AML-193 (cell line): ENCODE measurements at places on chromosomes 12 and 14.
A peak's percentile ranks its signal among the peaks of the same experiment; 100 is the strongest.

- peak; percentile 47 for DNase-seq
Observed at GRCh38 chr14:39430762-39431415, 1.3 kb downstream of the FBXO33 start.

- peak; percentile 18 for DNase-seq
Observed at GRCh38 chr12:120249875-120250795, 15.4 kb downstream of the PXN start.

DNA sequence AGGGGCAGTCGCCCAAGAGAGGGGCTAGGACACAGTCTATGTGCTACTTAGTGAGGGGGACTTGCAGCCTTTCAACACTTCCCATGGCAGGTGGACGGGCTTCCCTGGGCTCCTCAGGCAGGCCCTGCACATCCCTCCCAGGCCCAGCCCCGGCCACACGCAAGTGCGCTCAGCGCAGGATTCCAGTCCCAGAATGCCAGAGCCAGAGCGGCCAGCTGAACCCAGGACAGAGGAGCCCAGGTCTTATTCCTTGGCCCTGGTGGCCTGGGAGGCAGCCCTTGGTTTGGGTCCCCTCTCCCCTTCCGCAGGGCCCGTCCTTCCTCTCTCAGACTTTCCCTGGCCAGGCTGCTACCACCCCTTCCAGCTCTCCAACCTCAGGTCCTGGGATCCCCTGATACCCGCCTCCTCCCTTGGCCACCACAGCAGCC, 12.0 kb downstream of the DLK1 start:
- no peak for DNase-seq

- no peak for DNase-seq
Observed at GRCh38 chr14:100788517-100788916, 37.4 kb upstream of the MEG3 start.

DNA sequence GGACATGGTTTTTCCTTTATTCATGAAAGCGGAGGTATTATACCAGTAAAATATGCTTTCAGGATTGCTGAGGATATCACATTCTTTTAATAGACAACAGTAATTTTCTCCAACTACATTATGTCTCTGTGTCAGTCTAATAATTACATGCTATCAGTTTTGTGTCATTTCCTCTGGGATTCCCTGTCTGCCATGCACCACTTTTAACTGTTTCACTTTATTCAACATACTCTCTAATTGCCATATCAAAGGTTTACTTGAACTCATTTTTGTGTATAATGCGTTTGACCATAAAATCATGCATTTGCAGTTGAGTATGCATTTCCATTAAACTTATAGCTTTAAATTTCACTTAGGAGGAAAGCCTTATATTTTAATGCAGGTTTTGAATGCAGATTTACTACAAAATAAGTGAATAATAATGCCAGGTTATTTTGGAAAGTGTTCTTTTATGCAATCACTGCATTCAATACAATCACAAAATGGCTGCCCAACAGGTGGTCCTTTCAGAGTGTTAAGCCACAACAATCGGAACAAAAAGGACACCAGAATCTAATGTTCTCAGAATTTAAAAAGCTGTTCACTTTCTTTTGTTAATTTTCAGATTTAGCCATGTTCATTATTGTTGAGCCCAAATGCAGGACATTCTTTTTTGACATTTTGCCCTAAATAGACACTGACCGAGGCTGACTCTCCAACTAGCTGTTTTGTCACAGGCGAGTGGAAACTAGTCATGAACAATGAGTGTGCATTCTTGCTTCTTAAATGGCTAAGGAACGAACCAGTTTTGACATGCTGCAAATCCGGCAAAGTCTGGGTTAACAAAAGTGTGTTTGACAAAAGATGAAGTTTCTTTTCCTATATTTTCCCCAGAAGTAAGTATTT, 40.9 kb downstream of the MBIP start:
- DNase-seq: no peak

DNA sequence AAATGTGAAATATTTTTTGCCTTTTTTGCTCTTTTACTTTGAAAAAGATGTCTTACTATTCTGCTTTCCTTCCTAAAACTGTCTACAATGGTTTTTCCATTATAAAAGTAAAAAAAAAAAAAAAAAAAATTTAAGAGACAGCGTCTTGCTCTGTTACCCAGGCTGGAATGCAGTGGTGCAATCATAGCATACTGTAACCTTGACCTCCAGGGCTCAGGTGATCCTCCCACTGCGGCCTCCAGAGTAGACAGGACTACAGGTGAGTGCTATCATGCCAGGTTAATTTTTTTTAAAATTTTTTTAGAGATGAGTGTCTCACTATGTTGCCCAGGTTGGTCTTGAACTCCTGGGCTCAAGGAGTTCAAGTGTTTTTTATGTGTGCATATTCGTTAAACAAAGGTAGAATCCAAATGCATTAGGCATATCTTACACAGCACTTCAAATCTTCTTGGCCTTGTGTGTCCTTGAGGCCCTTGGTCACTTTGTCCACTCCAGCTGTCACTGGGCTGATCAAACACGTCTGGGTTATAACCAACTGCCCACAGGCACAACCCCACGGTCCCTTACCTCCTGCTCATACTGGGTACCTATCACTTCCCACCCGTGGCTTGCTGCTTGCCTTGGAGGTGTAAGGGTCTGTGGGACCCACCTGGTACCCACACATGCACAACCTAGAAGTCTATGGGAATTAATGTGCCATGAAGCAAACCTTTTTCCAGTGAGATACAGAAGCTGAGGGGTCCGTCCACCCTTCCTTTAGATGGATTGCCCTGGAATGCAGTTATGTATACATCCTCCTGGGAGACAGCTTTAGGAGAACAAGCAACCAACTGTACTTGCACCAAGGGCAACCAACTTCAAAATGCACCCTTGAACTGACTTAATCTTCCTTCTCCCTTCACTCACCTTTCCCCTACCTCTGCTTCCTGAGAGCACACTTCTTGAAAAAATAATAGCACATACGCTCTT, 12.8 kb downstream of the RAD52 start:
- no peak for DNase-seq

GRCh38 chr14:103548463-103549351, 13.8 kb downstream of the BAG5 start:
- DNase-seq: no peak

DNA sequence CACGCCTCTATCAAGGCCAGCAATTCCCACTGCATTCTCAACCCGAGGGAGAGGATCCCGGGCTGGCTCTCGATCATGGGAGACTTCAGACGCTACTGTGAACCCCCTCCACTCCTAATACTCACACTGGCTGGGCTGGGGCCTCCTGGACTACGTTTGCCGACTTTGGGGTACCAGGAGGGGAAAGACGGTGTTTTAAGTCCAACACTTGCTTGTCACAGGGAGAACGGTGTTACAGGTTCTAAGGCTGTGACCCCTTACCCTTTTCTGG, 463 bp downstream of the NACA start:
- no peak for DNase-seq
